ENCODE measurements at places on chromosomes 3 and 15.

DNA sequence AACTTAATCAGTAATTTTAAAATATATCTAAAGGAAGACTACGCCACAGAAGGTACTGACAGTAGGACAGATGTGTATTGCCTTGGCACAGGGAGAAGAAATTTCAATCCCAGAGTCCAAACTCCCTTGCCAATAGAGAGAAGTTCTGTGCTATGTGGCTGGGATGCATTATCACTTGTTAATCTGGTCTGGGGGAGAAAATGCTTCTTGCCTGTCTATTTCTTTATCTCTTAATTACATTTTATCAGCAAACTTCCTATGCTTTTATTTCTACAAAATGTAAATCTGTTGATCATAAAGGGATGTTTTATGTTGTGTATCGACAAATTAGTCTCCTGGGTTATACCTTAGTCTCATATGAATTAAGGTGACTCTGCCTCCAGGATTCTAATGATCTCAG, 21.7 kb downstream of the RBMS3 start:
- DNase-seq: no peak

DNA sequence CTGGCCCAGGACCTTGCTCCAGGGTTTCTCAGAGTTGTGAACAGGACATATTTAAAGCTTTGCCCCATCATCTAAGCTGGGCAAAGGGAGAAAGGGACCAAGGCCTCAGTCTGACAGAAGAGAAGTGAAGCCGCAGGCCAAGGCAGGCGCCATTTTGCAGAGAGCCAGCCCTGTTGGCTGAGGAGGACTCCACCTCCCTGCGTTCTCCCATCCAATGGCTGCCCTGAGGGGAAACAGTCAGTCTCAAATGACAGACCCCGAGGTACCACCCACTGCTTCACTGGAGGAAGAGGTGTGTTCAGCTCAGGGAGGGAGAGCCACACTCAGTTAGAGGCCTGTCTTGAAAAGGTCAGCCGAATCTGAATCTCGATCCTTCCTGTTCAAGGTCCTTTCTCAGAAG, 86.1 kb downstream of the ADAMTS17 start:
- no peak for DNase-seq

DNA sequence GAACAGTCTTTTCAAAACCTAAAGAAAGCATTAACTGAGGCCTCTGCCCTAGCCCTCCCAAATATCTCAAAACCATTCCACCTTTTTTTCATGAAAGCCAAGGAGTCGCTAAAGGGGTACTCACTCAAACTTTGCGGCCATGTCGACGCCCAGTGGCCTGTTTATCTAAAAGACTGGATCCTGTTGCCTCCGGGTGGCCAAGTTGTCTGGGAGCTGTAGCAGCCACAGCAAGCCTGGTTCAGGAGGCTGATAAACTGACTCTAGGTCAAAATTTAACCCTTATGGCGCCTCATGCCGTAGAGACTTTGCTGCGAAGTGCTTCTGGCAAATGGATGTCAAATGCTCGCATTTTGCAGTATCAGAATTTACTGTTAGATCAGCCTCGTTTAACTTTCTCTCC, 39.5 kb downstream of the ZBTB11 start:
- DNase-seq: no peak

DNA sequence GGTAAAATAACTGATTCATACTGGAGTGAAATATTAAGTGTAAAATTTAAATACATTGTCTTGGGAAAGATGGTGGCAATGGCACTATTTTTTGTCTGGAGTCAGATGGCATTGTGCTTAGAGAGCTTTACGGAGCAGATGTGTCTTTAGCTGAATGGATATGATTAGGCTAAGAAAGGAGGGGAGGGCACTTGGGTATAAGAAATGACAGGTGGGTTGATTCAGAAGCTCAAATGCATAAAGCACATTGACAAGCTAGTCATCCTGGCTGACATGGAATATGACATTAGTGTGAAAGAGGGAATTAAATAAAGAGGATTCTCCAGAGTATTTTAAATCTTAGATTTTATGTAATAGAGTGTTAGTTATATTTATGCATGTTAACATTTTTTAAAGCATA, 570.1 kb upstream of the CBLB start:
- no peak for DNase-seq

- DNase-seq: no peak
Measured at GRCh38 chr3:194941360-194941955, 255.8 kb downstream of the FAM43A start.

DNA sequence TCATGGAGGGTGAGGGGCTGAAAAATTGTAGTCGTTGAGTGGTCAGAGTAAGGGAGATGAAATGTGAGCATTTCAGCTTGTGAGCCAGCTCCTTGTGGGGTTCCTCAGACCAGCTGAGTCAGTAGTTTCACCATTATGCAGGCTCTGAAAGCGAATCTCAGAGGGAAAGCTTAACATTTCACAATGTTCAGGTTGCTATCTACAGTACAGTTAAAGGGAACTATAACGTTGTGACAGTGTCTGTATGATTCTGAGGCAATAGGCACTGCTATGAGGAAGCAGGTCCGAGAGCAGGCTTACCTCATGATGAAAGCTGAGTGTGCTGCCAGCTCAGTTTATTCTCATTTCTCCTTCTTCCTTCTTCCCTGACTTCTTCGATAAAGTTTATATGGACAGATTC, 469.6 kb downstream of the EDEM1 start:
- no peak for DNase-seq

- peak; percentile 44 for DNase-seq
Measured at GRCh38 chr3:108406661-108407206, 103.7 kb downstream of the MYH15 start.

DNA sequence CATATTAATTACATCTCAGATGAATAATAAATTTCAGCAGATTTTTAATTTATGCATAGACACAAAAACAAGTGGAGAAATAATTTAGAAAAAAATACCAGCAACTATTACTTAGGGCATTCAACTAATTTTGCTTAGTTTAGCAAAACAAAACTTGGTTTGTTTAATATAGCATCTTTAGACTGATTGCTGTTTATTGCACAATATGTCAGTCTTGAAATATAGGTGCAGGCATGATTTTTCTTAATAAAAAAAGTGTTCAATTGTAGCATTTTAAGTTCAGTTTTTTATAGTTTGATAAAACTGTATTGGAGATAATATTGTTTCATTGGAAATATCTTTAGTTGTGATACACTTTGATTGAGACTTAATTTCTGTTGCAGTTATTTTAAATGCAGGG, 161.2 kb upstream of the KCNH8 start:
- no peak for DNase-seq

- no peak for DNase-seq
Measured at GRCh38 chr3:98705694-98706093, 57.4 kb upstream of the ST3GAL6 start.

DNA sequence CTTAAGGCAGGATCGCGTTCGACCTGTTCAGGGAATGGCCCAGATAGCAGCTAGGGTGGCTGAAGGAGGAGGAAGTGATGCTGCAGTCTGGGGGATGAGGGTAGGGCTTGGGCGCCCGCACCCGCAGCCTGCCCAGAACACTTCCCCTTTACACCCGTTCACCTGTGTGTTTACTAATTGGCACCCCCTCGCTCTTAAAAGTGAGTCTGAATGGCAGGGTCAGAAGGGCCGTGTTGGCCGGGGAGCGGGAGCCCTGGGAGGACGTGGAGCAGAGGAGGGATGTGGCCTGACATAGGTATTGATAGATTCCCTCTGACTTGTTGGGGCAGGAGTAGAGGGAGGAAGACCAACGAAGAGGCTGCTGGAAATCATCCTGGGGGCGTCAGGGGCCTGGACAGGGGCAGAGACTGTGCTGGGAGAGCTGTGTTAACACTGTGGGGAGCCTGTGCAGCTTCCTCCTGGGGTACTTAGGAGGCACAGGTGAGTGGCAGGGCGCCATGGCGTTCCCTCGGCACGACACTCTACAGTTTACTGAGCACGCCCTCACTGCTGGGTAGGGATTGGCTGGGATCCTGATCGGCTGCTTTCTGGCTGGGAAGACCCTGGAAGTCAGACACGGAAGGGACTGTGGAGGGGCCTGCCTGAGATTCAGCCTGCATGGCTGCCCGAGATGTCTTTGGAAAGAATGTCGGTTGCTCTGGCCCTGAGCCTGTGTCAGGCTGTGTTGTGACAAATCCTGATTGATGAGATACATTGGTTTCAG, 51.7 kb downstream of the SLC6A6 start:
- no peak for DNase-seq

GRCh38 chr3:37540786-37541185, 320.9 kb upstream of the CTDSPL start:
- no peak for DNase-seq

GRCh38 chr3:167350245-167350862, 29.7 kb downstream of the ZBBX start:
- no peak for DNase-seq

GRCh38 chr15:61227950-61228936, 859 bp downstream of the RORA start:
- DNase-seq: no peak

- DNase-seq: no peak
Measured at GRCh38 chr3:179929091-179929529, 107.6 kb downstream of the PEX5L start.

DNA sequence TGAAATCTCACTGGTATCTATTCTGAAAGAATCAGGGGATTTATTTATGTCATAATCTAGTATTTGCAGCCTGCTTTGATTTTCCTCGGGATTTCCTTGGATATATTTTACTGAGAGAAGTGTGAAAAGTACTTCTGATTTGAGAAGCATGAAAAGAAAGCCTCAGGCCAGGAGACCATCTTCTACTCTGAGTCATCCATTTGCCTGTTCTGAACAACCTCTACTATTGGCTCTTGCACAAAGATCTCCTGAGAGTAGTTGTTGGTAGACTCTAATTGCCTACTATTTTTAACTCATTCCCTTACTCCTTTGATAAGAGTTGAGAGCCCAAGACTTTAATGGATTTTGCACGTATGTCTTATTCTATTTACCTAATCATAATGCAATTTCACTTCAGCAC, 318.9 kb downstream of the BCHE start:
- no peak for DNase-seq

DNA sequence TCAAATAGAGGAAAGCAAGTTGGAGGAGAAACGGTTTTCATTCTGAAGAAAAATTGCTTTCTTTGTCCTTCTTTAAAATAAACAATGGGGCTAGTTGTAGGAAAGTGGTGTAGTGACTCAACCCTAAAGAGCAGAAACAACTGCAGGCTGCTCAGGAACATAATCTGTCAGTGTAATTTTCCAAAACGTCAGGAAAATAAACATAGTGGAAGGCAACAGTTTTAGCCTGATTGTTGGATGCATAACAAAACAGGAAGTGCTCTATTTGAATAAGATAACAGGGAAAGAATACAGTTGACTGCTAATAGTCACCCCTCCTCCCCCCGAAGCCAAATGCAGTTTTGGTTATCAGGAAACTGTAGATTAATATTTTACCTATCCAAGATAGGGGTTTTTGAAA, 167.6 kb downstream of the ECT2 start:
- DNase-seq: no peak

DNA sequence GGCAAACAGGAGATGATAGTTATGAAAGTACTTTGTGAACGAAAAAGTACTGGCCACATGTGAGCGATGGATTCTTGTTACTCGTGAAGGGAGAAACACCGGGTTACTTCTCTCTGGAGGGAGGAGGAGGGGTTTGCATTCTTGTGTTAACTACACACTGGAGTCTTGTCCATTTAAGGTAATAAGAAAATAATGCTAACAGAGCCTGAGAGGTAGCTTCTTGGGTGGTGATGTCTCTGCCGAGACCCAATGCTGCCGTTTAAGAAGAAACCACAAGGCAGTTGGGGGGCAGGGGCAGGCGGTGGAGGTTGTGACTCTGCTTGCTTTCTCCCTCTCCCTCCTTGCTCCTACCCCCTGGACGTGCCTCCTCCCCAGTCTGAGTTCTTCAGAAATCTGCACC, 100.9 kb upstream of the ROPN1 start:
- no peak for DNase-seq

DNA sequence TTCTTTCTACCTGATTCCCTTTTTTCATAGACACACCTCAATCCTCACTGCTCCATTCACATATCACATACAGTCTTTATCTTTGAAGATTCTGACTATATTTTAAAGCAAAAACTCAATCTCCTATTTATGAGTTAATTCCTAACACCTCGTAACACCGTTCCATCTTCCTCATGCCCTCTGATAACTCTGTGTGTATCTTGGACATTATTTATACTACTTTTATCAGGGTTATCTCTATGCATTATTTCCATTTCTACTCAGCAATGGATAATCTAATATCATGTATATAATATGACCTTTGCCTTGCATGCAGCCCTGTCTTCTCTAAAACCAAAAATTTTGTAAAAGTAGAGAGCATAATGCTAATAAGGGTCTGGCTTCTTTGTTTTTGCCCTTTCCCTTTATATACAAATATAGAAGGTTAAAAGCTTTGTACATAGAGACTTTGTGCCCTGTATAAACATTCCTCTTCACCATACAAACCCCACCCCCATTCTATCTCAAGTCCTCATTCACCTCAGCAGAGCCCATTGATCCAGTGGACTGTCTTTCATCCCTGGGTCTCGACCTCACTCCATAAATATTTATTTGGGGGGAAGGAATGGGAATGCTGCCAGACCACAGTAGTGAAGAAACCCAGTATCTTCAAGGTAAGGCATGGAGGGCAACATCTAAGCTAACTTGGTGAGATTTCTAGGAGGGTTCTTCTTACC, 21.8 kb downstream of the TRIM42 start:
- DNase-seq: no peak

DNA sequence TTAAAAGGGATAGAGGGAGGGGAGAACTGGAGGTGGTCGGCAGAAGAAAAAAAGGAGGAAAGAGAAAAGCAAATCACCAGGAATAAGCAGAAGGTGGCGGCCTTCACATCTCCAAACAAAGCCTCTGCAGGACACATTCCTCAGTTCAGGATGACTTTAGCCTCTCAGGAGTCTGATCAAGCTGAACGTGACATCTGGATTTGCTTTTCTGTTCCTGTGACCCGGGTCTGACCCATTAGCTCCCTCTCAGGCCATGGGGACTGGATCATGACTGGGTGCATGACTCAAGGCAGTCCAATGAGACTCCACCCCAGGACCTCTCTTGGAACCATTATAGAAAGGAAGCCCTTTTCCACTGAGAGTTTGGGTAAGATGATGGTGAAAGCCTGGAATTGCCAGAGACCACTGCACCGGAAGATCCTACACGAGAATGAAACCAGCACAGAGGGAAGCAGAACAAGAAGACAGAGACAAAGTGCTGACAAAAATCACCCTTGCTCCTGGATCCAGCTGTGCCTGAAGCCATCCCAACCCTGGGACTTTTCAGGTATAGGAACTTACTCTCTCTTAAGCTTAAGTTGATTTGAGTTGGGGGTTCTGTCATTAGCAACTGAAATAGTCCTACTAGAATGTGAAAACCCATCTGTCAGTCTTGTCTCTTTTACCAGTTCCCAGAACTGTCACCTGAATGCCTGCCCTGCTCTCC, 45.4 kb upstream of the RAD18 start:
- DNase-seq: no peak

Data from NCI-H187 treated with DMSO at 0.1 percent for 48 hours (cell line).